Suprapubic skin (tissue), 4 donors: ENCODE measurements at places on chromosomes 6 and 20. TPM values are rescaled to one million over a fixed set of nuclear protein-coding genes. Genes with fewer than 3 reads are reported as not detected.

RUNX2 gene
- 3.5 TPM for total RNA-seq

DNA sequence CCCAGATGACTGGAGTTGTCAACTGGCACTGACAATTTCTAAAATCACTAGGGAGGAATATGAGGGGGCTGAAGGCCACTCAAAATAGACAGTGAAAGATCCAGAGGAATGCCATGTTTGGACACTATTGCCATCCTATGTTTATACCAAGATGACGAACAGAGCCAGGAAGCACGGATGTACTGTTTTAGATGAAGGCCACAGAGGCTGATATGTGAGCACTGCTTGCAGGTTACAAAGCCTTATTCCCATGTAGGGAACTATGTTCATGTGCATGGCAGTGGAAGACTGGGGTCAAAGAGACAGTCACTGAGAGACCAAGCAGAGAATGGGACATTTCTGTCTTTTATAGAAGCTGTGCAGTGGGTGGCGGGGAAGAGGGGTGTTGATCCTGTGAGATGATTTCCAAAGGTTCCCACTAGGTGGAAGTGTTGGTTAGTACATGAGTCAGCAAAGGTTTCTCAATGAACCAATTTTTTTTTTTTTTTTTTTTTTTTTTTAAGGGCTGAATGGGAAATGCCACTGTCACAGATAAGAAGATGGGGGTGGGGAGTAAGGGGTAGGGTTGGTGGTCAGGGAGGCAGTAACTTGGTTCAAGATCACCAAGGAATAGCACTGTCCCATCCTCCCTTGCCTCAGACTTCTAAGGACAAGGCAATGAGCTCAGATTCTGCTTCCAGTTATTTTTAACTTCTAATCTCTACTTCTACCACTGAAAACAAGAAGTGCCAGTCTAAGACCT, 46.7 kb upstream of the MOCS1 start:
- DNase-seq = no peak
- no peaks in the 10 kb centered on the region for H3K27me3 ChIP-seq
- peaks cover 11% of the 10 kb centered on the region for H3K4me1 ChIP-seq
- H3K36me3 ChIP-seq = no peaks in the 10 kb centered on the region
- peak overlapping the region; percentile 14 for H3K27ac ChIP-seq

GRCh38 chr20:63411898-63412631, 50.9 kb upstream of the CHRNA4 start:
- H3K4me3 ChIP-seq = no peak overlapping the region
- no peak for DNase-seq
- H3K27me3 ChIP-seq = peaks cover 77% of the 10 kb centered on the region

DNA sequence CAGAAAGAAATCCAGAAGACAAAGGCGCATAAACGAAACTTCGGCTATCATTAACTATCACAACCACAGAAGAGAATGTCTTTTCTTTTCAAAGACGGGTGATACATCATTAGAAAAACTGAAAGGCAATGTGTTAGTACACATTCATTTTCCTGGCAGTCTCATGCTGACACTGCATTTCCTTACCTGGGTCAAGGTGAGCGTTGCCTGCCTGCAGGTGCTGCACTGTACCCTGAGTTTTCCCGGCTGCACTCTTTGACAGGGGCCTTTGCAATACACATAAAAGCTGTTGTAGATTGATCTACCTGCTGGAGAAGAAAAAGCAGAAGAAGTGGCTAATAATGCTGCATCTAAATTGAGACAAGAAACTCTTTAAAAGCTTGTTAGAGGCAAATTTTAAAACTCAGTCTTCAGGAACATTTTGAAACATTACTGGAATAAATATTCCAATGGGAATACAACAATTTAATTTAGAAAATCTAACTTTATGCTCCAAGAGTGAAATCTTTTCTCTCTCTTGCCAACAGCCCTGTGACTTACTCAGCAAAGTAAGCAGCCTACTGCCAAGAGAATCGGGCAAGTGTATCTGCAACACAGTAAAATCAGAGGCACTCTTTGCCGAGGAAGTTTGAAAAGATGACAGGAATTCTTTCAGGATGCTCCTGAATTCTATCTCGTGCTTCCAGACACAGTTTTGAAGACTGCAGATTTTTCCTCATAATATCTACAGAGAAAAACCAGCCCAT, 526.4 kb downstream of the PRKN start:
- H3K36me3 ChIP-seq = no peaks in the 10 kb centered on the region
- H3K4me3 ChIP-seq = no peak overlapping the region
- H3K27ac ChIP-seq = no peak overlapping the region

GRCh38 chr20:51800060-51800871, 2.1 kb downstream of the SALL4 start:
- peaks cover 42% of the 10 kb centered on the region for H3K27me3 ChIP-seq
- peak overlapping the region; percentile 45 for H3K4me3 ChIP-seq
- H3K4me1 ChIP-seq = peaks cover 28% of the 10 kb centered on the region
- DNase-seq = no peak
- H3K27ac ChIP-seq = no peak overlapping the region

GRCh38 chr6:135008072-135008940, 46.3 kb downstream of the HBS1L start:
- no peak for DNase-seq
- no peaks in the 10 kb centered on the region for H3K4me1 ChIP-seq
- H3K27me3 ChIP-seq = no peaks in the 10 kb centered on the region
- no peak overlapping the region for H3K4me3 ChIP-seq

DNA sequence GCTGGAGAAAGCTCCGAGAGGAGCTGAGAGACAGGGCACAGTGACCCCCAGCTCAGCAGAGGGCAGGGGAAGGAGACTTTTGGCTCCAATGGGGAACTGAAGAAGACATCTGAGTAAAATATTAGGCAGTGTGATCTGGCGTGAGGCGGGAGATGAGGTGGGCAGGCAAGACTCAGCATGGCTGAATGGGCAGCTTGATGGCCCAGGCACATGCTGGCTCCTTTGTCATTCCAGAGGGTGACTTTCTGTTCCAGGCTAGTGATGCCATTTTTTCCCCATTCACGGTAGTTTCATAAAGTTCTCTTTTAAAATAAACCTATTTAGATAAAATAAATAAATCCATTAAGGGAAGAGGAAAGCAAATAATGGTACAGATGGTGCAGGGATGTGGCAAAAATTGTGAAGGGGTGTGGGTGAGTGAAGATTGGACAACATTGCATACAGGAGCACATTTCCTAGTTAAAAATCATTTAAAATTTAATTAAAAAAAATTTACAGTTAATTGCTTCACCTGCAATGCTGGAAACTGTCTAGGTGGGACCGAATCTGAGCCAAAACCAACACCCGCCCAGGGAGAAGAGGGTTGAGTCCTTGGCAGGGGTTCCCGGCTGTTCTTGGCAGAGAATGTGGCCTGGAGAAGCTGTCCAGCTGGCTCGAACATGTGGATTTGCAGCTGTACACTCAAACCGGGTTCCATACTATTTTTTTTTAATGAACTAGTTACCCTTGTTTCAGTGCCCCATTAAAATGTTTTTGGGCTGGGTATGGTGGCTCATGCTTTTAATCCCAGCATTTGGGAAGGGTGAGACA, 41.7 kb upstream of the PRELID3B start:
- DNase-seq = no peak
- H3K27me3 ChIP-seq = peaks cover 14% of the 10 kb centered on the region
- H3K4me3 ChIP-seq = no peak overlapping the region
- H3K27ac ChIP-seq = no peak overlapping the region

DNA sequence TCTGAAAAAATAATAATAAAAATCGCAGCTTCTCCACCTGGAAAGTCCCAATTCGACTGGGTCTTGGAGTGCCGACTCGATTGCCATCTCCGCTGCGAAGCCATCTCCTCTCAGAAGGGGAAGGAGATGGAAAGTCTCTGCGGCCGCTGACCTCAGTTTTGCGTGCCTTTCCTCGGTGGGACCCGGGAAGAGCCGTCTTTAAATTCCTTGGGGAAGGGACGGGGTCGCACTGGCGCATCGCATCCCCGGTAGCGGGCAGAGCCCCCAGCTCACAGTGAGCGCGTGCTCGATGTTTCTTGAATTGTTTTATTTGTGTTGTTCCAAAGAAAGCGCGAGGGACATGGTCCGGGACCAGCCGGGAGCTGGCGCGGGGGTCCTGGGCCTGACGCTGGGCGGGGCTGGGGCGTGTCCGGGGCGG, 270 bp upstream of the TIAM2 start:
- no peak overlapping the region for H3K27ac ChIP-seq
- no peak for DNase-seq
- H3K4me1 ChIP-seq = peaks cover 13% of the 10 kb centered on the region
- H3K27me3 ChIP-seq = peaks cover 19% of the 10 kb centered on the region
- H3K4me3 ChIP-seq = peak overlapping the region; percentile 72
- H3K36me3 ChIP-seq = no peaks in the 10 kb centered on the region
